ENCODE measurements at places on chromosomes 5 and 9.
A peak's percentile ranks its signal among the peaks of the same experiment; 100 is the strongest.

- peak; percentile 26 for DNase-seq
These were observed 168.8 kb upstream of the RAI14 start for GRCh38 chr5:34487159-34487879.

- DNase-seq, result no peak
These were observed 158.3 kb downstream of the KCTD16 start for GRCh38 chr5:144328980-144329379.

- DNase-seq, result no peak
These were observed 79.9 kb downstream of the VPS13A start for GRCh38 chr9:77257275-77257674.

- peak; percentile 11 for DNase-seq
These were observed 196.5 kb upstream of the CDH9 start for GRCh38 chr5:27234916-27235315.

- DNase-seq, result peak; percentile 3
These were observed 848 bp downstream of the RAD50 start for GRCh38 chr5:132557478-132558172.

DNA sequence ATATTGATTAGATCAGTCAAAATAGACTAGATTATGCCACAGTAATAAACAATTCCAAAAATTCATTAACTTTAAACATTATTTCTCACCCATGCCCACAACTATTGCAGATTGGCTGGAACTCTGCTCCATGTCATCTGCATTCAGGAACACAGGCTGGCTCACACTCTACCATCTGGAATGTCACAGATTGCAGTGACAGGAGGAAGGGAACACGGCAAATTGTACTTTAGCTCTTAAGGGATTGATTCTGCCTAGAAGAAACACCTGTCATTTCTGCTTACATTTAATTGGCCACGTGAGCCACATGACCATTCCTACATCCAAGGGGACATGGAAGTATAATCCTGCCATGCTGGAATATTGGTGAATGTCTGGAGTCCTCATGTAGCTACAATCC lies 54.4 kb downstream of the ATPSCKMT start:
- DNase-seq, result no peak

DNA sequence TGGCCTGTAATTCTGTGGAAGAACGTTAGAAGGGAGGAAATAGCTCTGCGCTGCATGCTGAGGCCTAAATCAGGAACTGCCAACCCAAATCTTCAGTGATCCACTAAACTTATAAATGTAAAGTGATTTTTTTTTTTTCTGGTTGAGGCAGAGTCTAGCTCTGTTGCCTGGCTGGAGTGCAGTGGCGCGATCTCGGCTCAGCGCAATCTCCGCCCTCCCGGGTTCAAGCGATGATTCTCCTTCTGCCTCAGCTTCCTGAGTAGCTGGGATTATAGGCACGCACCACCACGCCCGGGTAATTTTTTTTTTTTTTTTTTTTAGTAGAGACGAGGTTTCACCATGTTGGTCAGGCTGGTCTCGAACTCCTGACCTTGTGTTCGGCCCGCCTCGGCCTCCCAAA lies 717.4 kb upstream of the FAM174A start:
- no peak for DNase-seq

DNA sequence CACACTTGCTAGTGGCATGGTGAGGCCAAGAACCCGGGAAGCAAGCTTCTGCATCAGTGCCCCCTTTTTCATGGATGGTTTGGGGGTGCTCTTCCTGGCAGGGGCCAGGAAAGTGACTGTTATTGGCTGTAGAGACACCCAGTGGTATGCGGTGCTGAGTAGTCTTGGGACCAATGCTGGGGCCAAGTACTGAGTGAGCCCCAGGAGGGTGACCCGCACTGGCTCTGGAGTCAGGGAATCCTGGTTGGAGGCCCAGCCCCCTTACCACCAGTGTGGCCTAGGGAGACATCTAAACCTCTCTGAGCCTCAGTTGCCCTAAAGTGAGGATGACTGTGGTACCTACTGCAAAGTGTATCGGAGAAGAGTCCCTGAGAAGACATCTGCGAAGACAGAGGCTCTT lies 41.2 kb upstream of the SYNPO start:
- no peak for DNase-seq

GRCh38 chr5:148735301-148735835 lies 81.0 kb upstream of the HTR4 start:
- DNase-seq, result no peak

DNA sequence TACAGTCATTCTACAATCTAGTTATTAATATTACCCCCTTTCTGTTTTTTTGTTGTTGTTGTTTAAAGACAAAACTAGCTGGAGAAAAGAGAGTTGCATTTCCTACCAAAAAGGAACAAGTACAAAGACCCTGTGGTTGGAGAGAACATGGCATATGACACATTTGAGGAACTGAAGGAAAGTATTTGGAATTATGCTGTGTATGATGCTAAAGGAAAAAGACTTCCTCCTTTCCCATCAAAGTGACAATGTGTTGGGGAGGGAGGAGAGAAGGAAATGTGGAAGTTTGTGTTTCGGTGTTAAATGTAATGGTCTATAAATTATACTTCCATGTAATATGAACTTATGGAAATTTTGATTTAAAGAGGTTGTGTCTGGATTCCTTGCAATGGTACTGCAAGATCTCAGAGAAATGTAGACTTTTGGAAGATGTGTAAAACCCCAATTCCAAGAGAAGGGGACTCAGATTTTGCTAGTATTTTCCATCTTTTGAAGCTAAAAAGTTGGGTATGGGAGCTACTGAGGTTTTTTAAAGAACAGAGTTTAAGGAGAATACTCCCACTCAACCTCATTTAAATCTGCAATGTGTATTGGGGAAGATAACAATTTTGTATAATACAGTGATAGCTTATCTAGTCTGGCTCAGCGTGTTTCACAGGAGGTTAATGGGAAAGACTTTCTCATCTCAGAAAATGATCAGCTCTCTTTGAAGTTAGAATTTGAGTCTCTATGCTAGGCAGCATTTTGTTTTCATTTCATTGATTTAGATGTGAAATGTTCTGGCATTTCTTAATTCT lies 15.4 kb upstream of the TNFSF8 start:
- no peak for DNase-seq
